ENCODE measurements at places on chromosomes 12 and 14.

- DNase-seq = no peak
Observed at GRCh38 chr12:44709166-44709565, 166.9 kb downstream of the NELL2 start.

- no peak for DNase-seq
Observed at GRCh38 chr14:34569750-34570149, 30.2 kb upstream of the EAPP start.

- no peak for DNase-seq
Observed at GRCh38 chr14:59126714-59127436, 61.6 kb upstream of the DAAM1 start.

DNA sequence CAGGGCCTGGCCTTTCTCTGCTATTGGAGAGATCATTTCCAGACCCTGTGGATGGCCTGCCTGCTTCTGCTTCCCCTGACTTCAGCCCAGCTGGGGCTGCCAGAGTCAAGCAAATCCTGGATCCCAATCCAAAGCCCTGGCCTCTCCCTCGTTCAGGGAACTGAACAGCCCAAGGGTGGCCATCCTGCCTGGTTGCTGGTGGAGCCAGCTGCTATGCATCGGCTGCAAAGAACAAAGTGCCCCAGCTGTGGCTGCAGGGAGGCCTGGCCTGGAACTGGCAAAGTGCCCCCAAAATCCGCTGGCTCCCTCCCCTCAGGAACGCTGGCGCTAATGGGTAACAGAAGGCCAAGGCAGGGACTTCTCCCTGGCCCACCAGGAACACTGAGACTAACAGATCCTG, 56.4 kb downstream of the LRRC74A start:
- DNase-seq = no peak

GRCh38 chr12:4145990-4146859, 127.3 kb upstream of the CCND2 start:
- no peak for DNase-seq

DNA sequence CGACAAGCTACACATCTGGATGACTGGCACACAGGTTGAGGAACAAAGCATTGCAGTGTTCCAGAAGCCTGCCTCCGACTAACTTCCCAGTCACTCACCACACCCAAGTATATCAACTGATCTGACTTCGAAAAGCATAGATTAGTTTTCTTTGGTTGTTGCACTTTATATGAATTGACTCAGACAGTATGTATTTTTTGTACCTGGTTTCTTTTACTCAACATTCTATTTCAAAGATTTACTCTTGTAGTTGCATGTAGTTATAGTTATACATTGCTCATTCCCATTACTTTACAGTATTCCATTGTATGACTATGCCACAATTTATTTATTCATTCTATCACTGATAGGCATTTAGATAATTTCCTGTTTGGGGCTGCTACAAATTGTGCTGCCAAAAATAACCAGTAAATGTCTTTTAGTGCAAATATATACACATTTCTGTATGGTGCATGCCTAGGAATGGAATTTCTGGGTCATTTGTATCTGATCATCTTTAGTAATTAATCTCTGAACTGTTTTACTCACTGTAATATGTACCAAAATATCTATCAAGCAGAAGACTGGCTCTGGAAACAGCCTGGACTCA, 17.8 kb downstream of the PLCZ1 start:
- DNase-seq = no peak

- DNase-seq = no peak
Observed at GRCh38 chr12:29350080-29350479, 30.9 kb downstream of the ERGIC2 start.

All from WERI-Rb-1 (cell line).